ENCODE measurements at places on chromosomes 6 and 20.

GRCh38 chr6:17218023-17218748, 63.0 kb upstream of the RBM24 start:
- DNase-seq, result no peak

GRCh38 chr6:118784641-118785164, 109.2 kb upstream of the ASF1A start:
- no peak for DNase-seq

- DNase-seq, result no peak
Observed at GRCh38 chr6:127900935-127901334, at the start of gene THEMIS. THEMIS (minus strand) TSS chr6:127901058; CDS start chr6:127900932, 126 bp downstream.

GRCh38 chr6:158068893-158069799, 87.5 kb downstream of the SYNJ2 start:
- DNase-seq, result no peak

- DNase-seq, result no peak
Observed at GRCh38 chr6:148760258-148760534, 13.4 kb downstream of the UST start.
